ENCODE measurements at places on chromosomes 11 and 22.

DNA sequence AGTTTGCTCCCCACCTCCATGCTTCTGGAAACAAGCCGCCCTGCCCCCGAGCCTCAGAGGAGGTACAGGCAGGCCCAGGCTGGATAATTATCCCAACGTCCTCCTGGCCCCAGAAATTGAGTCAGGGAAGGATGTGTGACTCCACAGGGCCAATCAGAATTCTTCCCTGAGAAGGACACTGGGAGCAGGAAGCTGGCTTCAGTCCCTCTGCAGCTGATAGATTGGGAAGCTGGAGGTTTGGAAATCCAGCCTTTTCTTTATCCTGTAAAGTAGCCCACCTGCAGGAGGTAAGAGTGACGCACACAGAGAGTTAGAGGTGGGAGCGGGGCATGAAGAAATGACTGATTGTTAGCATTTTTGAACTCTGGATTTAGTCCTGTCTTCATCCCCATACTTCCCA, 97.5 kb upstream of the CD82 start:
- no peak for DNase-seq

DNA sequence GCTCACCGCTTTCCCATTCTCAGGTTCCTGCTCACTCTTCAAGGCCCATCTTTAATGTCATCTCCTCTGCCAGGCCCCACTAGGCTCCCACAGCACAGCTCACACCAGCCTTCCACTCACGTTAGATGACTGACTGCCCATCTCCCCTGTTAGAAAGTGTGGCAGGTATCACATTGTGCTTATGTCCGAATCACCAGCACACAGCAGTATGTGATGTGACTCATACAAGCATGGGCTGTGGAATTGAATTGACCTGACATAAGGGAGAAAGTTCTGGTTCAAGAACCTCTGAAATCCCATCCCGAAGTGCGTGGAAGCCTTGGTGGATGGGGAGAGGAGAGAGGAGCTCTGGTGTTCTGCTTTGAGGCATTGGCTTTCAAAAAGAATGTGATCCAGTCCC, 6.5 kb downstream of the VSTM5 start:
- DNase-seq, result no peak

DNA sequence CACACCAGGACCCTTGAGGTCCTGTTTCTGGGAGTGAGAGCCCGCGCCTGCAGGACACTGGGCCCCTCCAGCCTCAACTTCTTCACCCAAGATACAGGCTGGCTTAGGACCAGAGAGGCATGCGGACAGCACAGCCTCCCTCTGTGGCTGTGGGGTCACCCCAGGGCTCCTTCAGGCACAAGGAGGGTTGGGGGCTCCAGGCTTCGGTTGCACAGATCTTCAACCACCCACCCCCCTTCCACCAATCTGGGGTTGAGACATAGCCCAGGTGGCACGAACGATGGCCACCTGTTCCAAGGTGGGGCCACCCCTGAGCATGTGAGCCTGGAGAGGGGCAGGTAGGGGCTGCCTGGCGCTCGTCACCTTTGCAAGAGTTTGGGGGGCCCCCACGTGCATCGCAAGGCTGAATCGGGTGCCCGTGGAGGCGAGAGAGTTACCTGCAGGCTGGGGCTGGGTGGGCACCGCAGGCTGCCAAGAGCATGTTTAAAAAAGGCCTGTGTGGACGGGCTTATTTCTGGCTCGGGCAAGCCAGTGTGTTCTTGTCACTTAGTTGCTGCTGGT, 1.2 kb downstream of the ZDHHC8 start:
- no peak for DNase-seq

- no peak for DNase-seq
Observed at GRCh38 chr11:36024716-36025115, 80.9 kb downstream of the LDLRAD3 start.

DNA sequence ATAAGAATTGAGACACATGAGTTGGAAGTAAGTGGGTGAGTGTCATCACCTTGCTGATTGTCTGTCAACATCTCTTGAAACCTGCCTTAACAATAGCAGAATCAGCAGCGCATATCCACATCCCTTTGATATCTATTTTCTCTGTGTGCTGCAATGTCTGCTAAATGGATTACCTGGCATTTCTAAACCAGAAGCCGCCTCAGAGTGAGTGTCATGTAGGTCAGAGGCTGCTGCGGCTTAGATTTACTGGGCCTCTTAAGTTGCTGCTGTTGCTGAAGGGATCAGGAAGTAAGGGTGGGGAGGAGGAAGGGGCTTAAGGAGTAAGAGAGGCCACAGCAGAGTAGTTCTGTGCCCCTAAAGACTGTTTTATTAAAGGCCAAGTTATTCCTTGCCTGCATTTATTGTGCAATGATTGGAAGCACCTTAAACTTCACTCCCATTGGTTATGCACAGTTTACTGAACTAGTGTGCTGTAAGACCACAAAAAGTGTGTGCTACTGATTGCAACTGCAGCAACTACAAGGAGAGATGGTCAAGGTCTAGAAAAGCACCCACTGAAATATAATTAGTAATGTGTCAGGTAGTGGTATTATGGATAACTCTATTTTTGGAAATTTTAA, 29.8 kb upstream of the TMEM41B start:
- DNase-seq, result no peak

DNA sequence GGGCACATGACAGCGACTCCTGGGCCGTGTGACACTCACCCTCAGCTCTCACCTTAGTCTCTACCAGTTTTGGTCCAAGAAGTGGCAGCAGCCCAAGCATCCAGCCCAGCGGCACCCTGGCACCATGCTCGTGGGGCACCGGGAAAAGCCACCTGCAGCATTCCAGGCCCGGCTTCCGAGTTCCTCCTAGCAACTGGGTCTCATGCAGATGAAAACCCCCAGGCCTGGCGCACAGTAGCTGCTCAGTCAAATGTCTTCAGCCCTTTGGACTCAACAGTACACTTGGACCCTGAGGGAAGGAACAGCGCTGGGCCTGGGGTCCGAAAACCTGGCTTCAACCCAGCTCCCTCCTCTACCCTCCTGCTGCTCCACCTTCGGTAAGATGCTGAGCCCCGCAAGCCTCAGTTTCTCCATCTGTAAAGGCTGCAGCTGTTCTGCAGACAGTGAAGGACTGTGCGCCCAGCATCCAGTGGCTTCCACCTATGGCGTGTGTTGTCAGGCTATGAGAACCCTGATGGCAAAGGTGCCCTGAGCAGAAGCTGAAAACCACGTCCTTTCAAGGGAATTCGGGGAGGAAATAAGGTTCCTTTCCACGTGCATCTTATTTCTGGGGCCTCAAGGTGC, 66.0 kb downstream of the PHF21B start:
- no peak for DNase-seq

DNA sequence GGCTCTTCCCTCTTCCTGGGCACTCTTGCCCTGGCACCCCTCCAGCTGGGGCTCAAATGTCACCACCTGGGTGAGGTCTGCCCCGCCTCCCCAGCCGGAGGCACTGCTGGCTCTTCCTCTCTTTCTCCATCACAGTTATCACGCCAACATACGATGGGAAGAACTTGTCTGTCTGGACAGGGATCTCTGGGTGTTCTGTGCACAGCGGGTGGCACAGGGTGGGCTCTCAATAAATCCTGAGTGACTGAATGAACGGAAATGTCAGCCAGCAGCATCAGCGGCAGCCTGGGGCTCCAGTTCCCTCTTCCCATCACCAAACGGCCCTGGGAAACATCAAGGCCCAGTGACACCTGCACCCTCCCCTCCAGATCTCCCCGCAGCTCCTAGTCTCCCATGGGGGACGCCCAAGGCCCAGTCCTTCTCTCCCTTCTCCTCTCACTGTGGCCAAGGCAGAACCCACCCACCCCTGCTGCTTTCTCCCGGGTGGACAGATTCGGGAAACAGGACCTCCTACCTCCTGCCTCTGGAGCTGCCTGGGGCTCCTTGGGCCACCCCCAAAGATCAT, 440 bp upstream of the SLC25A45 start:
- no peak for DNase-seq

DNA sequence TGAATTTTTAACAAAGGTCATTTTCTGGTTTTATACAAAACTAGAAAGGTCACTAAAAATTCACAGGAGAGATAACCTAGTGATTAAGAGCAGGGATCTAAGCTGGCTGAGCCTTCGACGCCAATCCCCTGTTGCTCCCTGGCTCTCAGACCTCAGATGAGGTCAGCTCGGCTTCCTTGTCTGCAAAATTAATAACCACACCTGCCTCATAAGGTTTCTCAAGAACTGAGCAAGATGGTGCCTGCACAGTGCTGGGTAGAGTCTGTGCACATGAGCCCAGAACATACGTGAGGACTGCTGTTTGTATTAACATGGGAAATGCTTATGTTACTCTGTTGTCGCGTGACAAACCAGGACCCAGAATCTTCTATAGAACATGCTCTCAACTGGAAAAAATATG, 24.4 kb upstream of the CD5 start:
- DNase-seq, result no peak

Measured in activated naive CD8-positive, alpha-beta T cell treated with anti-CD3 and anti-CD28 coated beads, Interleukin-2, amount 50 U/mL, for 24 hours (primary cell).